A673 (cell line): ENCODE measurements at places on chromosomes 5 and 9. TPM values are rescaled to one million over a fixed set of nuclear protein-coding genes. Genes with fewer than 3 reads are reported as not detected.

- no peak for DNase-seq
These were observed 78.2 kb downstream of the GRAMD2B start for GRCh38 chr5:126501448-126501847.

- no peak for DNase-seq
These were observed 480.9 kb downstream of the MTRR start for GRCh38 chr5:8349855-8350254.

DNA sequence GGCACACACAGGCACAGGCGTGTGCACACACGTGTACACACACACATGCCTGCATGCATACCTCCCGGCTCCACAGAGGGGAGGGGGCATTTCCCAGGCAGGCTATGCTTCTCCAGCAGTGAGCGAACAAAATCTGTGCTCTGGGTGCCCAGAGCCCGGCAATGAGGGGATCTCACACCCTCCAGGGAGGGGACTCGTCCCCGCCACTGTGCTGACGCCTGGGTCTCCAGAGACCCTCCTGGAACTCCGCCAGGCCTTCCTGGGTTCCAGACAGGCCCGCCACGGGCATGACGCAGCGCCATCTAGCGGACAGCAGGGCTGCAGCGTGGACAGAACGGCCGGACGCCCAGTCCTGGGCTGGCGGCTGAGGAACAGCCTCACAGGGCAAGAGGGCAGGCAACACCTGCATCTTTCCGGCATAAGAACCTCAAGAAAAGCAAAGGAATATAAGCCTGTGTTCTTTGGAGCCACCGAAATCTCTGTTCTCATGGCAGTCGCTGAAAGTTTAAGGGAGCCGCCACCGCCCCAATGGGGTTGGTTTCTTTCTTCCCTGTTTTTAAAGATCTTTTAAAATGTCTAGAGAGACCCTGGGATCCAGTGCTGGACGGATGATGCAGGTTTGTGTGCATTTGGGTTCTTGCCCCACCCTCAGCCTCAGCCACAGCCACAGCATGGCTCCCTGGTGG, 135.6 kb upstream of the PPP1R26 start:
- peak; percentile 87 for DNase-seq

GRCh38 chr9:136527721-136528710, 17.8 kb downstream of the NOTCH1 start:
- peak; percentile 49 for DNase-seq

GRCh38 chr9:120360510-120360909, 219.5 kb downstream of the CDK5RAP2 start:
- DNase-seq: no peak

DNA sequence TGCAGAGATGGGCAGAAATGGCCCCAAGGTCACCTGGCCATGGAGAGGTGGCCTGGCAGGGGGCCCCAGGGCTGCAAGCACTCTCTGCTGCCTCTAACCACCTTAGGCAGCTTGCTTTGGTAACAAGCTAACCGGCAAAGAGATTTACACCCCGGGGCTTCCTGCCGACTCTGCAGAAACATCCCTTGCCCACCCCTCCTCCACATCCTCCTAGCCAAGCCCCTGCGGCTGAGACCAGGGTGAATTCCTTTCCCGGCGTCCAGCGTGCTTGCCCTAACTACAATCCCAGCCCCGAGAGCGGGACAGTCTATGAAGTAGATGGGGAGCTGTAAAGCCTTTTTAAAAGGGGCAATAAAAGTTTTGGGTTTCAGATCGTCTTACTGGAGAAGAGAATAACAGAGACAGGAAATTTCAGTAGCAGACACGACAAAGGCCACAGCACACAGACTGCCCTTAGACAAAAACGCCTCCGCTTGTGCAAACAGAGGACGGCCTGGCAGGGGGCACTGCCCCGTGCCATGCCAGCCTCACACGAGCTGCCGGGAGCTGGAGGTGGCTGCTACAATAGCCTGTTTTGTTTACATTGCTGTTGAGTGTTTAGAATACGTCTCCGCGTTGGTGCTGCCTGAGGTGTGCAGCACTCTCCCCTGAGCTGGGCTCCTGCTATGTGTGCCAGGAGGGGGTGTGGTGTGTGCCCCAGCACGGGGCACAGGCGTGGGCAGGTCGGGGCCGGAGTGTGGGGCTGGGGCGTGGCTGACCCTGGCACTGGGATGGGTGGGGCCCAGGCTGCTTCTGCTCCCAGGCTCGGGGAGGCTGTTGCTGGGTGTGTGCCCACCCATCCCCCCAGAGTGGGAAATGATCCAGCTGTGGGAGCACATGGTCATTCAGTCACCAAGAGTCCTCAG, 15.3 kb downstream of the MYMK start:
- DNase-seq: no peak

GRCh38 chr9:69170231-69170630, 3.8 kb upstream of the TJP2 start:
- no peak for DNase-seq

GRCh38 chr5:154829181-154829588, 21.2 kb downstream of the FAXDC2 start:
- no peak for DNase-seq

GRCh38 chr5:132749506-132749905, 2.3 kb downstream of the CCNI2 start:
- no peak for DNase-seq

GRCh38 chr9:134032456-134033222, 7.4 kb downstream of the BRD3OS start:
- DNase-seq: no peak

DNA sequence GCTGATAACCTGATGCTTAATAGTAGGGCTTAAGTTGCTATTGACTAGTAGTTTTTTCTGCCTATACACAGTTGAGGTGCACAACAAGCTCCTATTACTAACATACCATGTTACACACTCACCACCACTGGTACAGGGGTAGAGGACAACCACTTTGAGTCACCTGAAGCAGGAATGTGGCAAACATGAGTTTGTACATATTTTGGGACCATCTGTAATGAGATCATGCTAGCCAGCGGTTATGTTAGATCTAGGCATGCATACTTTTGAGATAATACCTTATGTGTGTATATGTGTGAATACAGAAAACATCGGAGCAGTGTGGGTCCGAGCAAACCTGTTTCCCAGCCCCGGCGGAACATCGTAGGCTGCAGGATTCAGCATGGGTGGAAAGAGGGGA, 72.8 kb upstream of the NXNL2 start:
- no peak for DNase-seq

DNA sequence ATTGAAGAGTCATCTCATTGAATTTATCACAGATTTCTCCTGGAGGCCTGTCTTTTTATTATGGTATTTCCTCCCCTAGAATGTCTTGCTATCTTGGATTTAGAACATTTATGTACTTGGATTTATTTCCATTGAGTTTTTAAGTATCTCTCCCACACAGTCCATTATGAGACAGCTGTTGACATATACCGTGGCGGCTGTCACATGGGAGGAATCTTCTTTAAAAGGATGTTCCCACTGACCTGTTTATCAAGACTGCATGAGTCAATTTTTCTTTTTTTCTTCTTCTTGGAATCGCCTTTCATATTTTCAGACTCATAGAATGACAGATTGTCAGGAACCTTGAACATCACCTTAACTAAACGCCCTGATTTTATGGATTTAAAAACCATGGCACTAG, 2.9 kb upstream of the CAVIN4 start:
- peak; percentile 22 for DNase-seq

GRCh38 chr5:1231354-1231905, 6.2 kb downstream of the SLC6A18 start:
- DNase-seq: peak; percentile 74

- no peak for DNase-seq
These were observed 250.1 kb upstream of the KLF4 start for GRCh38 chr9:107739601-107740082.

DNA sequence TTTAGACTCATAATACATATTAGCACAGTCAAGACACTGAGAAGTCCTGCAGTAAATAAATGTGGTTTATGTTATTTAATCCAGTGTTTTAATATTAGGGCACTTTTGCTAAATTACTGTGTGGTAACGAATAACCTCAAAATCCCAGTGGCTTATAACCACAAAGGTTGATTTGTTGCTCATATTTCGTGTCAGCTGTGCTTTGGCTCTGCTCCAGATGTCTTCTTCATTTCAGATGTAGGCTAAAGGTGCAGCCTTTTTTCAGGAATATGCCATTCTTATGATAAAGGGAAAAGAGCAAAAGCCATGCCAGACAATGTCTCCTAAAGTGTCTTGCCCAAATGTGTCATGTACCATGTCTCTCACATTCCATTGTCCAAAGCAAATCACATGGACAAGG, 144.8 kb downstream of the BRINP1 start:
- no peak for DNase-seq

POU5F2 gene
- total RNA-seq: 0.73 and 0.87 TPM in 2 replicates

AQP7 gene
- not detected in 2 replicates for total RNA-seq

RABGAP1 gene
- total RNA-seq: 64.0 and 65.8 TPM in 2 replicates

C5orf52 gene
- total RNA-seq: not detected in 2 replicates

IQGAP2 gene
- 26.8 and 34.0 TPM in 2 replicates for total RNA-seq

INPP5E gene
- 26.2 and 27.7 TPM in 2 replicates for total RNA-seq
